ENCODE measurements at places on chromosomes 3 and 15. TPM values are rescaled to one million over a fixed set of nuclear protein-coding genes. Genes with fewer than 3 reads are reported as not detected.

FANCD2OS gene
- total RNA-seq, result not detected

MYRIP gene
- total RNA-seq, result not detected

GOLGA8J gene
- total RNA-seq, result not detected

CORO2B gene
- 42.5 TPM for total RNA-seq

FBXO45 gene
- total RNA-seq, result 5.0 TPM

MLH1 gene
- total RNA-seq, result 65.7 TPM

MKRN2OS gene
- total RNA-seq, result 0.33 TPM

WDR53 gene
- total RNA-seq, result 6.4 TPM

CAMK1 gene
- total RNA-seq, result 65.2 TPM

SAXO2 gene
- total RNA-seq, result 0.44 TPM

MOBP gene
- total RNA-seq, result under 0.01 TPM

CASR gene
- not detected for total RNA-seq

PLEKHO2 gene
- 56.1 TPM for total RNA-seq

SERINC4 gene
- total RNA-seq, result not detected

BBS4 gene
- total RNA-seq, result 30.4 TPM

TP63 gene
- total RNA-seq, result under 0.01 TPM

COL8A1 gene
- total RNA-seq, result 45.4 TPM

DAPK2 gene
- total RNA-seq, result 1.7 TPM

Measured in smooth muscle cell of trachea (primary cell).